ENCODE measurements at places on chromosomes 16 and 17.

- peak; percentile 14 for DNase-seq
These were observed 1.7 kb upstream of the ZNF423 start for GRCh38 chr16:49857423-49858181.

- DNase-seq = no peak
These were observed 676 bp downstream of the CPD start for GRCh38 chr17:30379303-30379902.

DNA sequence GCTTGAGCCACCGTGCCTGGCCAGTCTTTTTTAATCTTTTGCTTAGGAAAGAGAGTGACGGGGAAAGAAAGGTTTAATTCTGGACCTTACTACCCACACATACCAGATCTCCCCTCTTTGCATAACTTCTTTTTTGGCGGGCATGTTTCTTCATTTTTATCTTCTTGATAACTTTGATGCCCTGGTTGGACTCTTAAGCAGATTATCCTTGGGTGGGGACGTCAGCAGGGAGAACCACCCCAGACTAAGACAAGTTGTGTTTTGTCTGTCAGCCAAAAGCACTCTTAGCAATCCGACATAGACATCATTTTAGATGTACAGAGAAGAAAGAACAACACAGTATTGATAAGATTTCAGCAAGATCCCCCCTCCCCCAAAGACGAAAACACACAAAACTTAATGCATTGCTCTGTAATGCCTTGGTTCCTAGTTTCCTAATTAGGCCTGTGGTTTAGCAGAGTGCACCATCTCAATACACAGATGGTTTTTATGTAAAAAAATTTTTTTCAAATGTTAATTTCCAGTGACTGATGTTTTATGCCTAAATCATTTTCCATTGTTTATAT is 99.9 kb downstream of the MSI2 start:
- DNase-seq = no peak

DNA sequence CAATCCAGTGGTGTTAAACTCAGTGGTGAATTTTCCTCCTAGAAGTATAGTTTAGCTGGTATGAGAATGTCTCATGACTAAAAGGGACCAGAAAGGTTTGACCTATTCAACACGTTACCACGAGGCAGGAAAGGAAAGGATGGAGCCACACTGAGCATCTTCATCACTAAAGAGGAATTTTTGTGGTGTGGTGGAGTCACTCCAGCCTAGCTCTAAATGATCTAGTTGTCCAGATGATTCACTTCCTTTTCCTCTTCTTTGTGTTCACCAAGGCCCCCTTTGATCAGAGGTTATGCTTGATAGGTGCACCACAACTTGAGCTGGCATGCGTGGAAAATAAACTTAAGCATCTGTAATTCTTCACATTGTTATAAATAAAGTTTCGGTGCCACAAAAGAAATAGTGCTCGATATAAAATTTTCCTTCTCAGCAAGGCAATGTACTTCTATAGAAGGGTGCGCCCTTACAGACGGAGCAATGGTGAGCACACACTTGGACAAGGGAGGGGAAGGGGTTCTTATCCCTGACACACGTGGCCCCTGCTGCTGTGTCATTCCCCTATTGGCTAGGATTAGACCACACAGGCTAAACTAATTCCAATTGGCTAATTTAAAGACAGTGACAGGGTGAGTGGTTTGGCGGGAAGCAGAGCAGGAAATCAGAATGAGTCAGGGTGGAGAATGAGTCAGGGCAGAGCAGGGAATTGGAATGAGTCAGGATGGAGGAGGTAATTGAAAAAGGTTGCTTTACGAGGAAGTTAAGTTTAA is 254.6 kb downstream of the HS3ST3A1 start:
- DNase-seq = no peak

DNA sequence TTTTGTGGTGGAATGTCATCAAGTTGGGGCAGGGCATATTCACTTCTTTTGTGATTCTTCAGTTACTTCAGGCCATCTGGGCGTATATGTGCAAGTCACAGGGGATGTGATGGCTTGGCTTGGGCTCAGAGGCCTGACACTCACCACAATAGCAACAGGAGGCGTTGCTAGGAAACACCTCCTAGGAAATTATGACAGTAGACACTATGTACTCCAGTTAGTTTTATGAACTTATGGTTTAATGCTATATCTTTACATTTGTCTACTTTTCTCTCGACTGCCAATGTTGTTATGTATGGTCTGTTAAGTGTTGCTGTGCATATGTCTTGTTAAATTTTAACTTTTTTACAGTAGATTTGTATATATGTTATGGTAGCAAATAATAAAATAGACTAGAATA is 788.7 kb upstream of the GOT2 start:
- DNase-seq = no peak

GRCh38 chr16:80148826-80149225 is 392.0 kb upstream of the DYNLRB2 start:
- DNase-seq = no peak

- DNase-seq = no peak
These were observed 50.0 kb downstream of the NXN start for GRCh38 chr17:929586-929985.

DNA sequence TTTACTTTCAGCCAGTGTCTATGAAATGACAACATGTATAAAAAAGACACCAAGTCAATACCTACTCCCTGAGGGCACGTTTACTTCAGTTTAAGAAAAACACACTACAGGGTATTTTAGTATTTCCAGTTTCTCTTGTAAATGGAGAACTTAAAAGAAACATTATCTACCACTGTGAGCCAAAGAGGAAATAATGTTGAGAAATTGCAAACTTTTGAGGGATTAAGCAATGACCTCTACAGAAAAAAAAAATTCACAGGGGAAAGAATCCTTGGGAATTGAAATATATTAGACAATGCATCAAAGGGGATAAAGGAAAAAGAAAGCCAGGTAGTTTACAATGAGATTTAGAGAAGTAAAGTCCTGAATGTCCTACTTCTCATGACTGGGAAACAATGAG is 126.0 kb downstream of the KCNJ2 start:
- no peak for DNase-seq

DNA sequence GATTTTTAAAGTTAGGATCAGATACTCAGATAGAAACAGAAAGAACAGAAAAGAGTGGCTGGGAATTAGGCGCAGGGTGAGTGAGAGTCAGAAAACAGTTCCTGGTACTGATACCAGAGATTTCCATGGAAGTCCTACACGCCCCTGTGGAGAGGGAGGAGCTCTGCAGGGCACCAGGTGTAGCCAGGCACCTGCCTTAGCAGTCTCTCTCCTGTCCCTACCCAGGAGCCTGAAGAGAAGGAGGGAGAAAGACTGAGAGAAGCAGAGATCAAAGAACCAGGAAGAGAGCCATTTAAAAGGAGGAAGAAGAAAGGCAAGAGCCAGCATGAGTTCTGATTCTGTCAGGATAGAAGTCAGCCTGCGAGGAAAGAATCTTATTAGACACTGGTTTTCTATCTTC is 65.0 kb downstream of the CBLN1 start:
- no peak for DNase-seq

- no peak for DNase-seq
These were observed 141.1 kb downstream of the NTN1 start for GRCh38 chr17:9162275-9162985.

GRCh38 chr16:56950881-56951771 is 10.6 kb upstream of the CETP start:
- DNase-seq = peak; percentile 36

- no peak for DNase-seq
These were observed 45.0 kb downstream of the B9D1 start for GRCh38 chr17:19317359-19318095.

DNA sequence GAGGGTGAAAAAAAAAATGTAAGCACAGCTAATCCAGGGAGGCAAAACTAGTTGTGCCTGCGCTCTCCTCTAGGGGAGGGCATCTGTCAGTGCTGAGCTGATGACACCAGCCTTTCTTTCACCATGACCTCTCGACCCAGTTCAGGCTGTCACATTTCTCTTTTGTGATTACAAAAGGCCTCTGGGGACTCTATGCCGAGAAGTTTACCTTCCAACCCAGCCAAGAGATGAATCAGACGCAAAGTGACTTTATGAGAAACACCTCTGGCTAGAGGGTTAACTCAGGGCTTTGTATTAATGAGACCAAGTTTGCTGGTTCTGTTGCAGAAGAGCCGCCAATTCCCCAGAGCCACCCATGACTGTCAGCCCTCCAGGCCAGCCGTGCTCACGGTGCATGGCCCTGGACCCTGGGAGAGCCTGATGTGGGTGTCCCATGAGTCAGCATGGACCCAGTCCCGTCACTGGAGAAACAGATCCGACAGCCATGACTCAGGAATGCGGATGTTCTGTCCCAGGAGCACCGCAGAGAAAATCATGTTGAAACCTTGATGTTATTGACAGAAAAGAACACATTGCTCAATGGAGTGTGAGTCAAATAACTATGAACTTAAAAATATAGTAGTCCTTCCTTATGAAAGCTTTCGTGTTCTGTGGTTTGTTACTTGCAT is 437.2 kb downstream of the HS3ST3B1 start:
- DNase-seq = no peak

DNA sequence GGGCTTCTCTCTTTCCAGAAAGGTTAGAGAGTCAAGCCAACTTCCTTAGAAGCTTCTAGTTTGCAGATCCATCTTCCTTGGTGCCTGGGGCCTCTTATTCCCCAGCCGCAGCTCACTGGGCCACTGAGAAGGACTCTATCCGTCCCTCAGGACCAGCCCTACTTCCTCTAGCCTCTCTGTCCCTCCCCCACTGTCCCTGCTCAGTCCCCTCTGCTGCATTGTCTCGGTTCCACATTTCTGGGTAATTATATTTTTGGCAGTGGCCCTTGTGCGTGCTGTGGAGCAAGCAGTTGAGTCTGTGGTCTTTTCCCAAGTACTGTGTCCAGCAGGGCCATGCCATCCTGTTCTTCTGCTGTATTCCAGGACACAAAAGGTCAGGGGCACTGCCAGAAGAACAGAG is 17.8 kb downstream of the IRX3 start:
- DNase-seq = no peak

DNA sequence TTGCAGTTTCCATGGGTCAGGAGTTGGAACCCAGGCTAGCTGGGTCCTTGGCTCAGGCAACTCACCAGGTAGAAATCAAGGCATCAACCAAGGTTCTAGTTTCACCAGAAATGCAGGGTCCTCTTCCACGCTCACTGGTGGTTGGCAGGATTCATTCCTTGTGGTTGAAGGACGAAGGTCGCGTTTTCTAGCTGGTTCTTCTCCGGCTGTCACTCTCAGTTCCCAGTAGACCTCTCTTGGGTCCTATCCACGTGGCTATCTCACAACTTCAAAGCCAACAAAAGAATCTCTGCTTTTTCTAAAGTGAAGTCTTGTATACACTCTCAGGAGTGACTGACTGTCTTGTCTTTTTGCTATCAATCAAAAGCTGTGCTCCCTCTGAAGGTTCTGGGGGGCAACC is 146.3 kb upstream of the NOL11 start:
- no peak for DNase-seq

- no peak for DNase-seq
These were observed 69.0 kb upstream of the AMZ2 start for GRCh38 chr17:68178831-68179230.

DNA sequence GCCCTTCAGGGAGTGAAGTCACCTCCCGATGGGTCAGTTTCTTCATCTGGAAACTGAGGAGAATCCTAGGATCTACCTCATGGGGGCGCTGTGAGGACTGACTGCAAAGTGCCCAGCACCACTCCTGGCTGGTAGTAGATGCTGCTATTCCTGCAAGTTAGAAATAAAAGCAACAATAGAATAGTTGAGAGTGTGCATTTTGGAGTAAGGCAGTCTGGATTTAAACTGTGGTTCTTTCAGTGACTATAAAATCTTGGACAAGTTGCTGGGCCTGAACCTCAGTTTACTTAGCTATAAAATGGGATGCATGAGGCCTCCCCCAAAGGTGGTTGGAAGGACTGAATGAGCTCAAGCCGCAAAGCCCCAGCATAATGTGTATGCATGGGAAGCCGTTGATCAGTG is 70.6 kb downstream of the CYB5B start:
- peak; percentile 11 for DNase-seq

- DNase-seq = no peak
These were observed 4.1 kb downstream of the PRCD start for GRCh38 chr17:76543826-76544545.

DNA sequence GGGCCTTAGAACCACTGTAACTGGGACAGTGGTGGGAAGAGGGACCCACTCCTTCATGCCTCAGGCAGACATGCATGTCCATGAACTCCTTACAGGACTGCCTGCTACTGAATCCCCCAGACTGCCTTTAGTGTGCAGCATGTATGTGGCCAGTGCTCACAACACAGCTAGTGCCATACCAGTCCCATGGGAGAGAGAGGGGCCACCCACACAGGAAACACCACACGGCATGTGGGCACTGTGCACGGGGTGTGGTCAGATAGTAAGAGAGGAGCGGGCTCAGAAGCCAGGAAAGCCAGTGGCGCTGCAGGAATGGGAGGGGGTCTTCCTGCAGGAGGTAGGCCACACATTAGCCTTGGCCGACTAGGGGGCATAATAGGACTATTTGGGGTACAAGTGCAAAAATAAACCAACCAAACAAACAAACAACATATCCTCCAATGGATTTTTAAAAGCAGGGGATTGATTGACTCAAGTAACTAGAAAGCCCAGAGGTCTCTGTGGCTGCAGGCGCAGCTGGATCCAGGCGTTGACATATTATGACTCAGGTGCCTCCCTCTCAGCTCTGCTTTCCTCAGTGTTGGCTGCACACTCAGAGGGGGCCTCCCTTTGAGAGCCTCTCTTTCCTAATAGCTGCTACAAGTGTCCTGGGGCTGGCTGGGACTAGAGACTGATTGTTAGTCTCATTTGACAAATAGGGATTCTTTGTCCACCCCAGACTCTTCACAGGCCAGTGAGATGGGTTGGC is 104.4 kb downstream of the AMFR start:
- no peak for DNase-seq

- DNase-seq = no peak
These were observed 6.3 kb downstream of the TERF2IP start for GRCh38 chr16:75653922-75654321.

DNA sequence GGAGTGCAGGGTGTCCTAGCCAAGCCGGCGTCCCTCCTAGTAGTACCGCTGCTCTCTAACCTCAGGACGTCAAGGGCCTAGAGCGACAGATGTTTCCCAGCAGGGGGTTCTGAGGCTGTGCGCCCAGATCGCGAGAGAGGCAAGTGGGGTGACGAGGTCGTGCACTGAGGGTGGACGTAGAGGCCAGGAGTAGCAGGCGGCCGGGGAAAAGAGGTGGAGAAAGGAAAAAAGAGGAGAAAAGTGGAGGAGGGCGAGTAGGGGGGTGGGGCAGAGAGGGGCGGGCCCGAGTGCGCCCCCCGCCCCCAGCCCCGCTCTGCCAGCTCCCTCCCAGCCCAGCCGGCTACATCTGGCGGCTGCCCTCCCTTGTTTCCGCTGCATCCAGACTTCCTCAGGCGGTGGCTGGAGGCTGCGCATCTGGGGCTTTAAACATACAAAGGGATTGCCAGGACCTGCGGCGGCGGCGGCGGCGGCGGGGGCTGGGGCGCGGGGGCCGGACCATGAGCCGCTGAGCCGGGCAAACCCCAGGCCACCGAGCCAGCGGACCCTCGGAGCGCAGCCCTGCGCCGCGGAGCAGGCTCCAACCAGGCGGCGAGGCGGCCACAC is at the start of gene MMP2:
MMP2 (plus strand) TSS at position 372 of the 603 bp plus-strand sequence. CDS start 282 bp downstream, outside the sequence.
- no peak for DNase-seq

Measured in activated T-helper 9 cell treated with anti-CD3 and anti-CD28 coated beads, Interleukin-2, amount 50 U/mL, for 16 hours (primary cell).